ENCODE measurements at places on chromosomes 2 and 18.

DNA sequence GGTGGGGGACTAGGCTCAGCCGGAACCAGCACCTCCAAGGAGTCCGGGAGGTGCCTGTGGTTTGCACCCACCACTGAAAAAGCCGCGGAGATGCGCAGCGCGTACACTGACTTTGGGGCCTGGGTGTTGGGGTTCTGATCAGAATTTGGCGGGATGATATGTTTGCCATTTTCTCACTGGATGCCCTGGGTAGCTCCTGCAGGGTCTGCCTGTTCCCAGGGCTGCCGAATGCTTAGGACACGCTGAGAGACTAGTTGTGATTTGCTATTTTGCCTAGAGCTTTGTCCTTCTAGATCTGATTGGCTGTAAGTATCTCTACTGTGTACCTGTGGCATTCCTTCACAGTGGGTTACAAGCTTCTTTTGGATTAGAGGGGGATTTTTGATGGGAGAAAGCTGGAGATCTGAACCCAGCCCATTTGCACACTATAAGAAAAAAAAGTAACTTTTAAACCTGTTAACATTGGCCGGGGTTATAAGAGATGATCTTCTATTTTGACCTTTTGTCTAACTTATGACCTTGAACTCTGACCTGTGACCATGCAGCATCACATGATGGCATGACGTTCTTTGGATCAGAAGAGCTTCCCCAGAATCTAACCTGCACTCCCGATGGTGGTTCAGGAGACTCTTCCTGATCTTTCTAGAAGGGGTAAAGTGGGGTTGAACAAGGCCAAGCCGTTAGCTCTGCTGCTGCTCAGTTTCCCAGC lies 1.6 kb downstream of the KCNE4 start:
- no peak for DNase-seq

DNA sequence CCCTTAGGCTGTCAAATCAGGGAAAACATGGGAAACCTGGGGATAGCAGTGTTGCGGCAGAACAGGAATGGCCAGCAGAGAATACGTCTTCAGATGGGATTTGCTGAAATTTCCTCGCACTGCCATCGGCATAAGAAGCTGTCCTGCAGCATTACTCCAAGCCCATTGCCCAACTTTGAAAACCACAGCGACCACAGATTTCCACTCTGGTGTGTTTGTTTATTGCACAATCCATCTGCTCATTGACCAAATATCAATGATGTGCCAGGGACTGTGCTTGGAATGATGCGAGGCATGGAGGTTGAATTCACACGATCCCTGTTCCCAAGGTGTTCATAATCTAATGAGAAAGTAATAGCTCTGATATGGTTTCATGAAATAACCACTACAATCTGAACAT lies 383.3 kb upstream of the MYT1L start:
- no peak for DNase-seq

- no peak for DNase-seq
Observed at GRCh38 chr2:9799011-9799596, 44.2 kb upstream of the TAF1B start.

DNA sequence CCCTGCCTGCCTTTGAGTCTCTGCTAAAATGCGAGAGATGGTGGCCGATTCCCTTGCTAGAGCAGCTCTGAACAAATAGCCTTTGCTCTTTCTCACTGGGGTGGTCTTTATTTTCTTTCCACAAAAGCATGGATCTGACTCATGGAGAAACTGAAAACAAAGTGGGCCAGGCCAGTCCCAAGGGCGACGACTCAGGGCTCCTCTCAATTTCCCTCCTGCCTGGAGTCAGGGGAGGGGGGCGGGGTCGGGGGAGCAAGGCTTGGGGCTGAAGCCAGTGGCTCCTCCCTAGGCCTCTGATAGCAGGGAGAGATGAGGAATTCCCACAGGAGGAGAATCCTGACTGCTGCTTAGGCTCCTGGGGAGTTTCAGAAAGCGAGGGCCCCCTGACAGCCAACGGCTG lies 17.1 kb upstream of the IL1R2 start:
- DNase-seq: no peak

- no peak for DNase-seq
Observed at GRCh38 chr2:77007686-77008085, 514.5 kb downstream of the LRRTM4 start.

DNA sequence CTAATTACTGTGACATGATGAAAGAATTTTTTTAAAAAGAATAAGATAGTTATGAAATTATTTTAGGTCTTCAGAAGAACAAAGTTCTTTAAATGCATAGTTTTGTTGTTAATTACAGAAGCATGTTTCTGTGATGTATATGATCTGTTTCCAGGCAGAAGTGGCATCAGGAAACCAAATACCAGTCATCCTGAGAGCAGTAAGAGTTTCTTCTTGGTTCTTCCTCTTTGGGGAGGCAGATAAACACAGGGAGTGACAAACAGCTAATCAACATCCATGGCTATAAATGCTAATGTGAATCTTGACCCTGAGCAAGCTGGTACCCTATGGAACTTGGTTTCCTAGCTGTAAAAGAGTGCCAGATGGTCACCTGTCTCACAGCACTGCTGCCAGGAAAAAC lies 29.2 kb downstream of the WIPF1 start:
- no peak for DNase-seq

GRCh38 chr2:134206573-134206972 lies 47.3 kb upstream of the MGAT5 start:
- no peak for DNase-seq

DNA sequence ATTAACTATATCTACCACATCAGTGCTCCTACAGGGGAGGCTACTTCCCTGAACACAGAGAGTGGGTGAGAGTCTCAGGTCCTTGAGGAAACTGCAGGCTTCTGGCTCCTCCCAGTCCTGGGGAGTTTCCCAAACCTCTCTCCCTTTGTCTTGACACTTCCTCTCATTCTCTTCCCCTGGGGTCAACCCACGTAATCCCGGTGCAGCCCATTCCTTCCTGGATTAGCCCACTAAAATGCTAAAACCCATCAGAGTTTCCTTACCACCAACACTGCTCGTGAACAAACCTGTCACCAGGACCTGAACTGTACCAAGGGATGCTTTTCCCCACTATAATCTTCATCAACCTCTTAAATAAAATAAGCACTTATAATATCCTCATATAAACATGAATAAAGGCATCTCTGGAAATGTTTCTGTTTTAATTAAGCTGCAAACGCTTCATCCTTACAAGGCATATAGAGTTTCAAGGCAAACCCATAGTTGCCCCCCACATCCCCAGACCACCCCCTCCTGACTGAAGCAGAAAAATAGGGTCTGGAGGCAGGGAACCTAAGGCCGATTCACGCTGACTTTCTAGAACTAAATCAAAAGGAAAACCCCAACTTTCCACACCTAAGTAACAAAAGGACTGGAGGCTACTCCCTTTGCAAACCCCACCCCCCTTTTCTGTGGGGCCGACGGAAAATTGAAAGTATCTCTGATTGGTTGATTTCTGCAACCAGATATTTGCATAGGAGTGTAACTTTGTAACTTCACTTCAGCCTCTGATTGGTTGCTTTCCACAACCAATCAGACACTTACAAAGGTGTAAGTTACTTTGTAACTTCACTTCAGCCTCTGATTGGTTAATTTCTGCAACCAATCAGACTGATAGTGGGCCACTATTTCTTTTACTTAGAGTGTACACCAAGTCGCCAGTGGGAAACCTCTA lies 19.0 kb downstream of the TMSB10 start:
- no peak for DNase-seq

DNA sequence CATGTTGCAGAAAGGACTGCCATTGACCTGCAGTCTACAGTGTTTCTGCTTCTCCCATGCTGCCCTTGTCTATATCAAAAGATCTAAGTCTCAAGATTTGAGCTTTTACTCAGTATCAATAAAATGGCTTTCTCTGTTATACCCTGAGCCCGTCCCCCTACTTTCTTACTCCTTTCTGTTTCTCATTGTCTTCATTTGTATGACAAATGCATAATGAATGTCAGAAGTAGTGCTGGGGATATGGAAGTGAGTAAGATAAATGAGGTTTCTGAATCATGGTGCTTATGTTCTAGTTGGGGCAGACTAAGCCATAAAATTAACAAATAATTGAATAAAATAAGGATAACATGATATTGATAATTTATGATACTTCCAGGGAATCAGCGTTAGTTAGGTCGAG lies 128.6 kb downstream of the PARD3B start:
- DNase-seq: no peak

GRCh38 chr2:158647436-158648231 lies 147.5 kb upstream of the DAPL1 start:
- DNase-seq: no peak

GRCh38 chr2:58291726-58292438 lies 50.8 kb upstream of the FANCL start:
- no peak for DNase-seq

- DNase-seq: no peak
Observed at GRCh38 chr2:154457286-154457685, 241.2 kb upstream of the KCNJ3 start.

DNA sequence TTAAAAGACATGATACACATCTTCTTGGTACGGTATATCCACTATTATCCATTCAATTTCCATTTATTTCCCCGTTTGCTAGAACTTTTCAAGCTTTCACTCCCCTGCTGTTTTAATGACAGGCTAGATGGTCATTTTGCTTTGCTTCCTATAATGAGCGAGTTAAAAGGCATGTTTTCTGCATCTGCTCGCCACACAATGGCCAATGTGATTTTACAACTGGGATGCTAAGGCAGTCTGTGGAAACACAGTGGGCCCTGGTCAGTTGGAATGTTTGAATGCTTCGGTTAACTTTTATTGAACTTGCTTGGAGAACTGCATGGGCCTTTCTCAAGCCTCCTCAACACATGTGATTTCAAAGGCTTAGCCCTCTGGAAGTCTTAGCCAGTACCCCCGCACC lies 48.4 kb upstream of the TNP1 start:
- no peak for DNase-seq

DNA sequence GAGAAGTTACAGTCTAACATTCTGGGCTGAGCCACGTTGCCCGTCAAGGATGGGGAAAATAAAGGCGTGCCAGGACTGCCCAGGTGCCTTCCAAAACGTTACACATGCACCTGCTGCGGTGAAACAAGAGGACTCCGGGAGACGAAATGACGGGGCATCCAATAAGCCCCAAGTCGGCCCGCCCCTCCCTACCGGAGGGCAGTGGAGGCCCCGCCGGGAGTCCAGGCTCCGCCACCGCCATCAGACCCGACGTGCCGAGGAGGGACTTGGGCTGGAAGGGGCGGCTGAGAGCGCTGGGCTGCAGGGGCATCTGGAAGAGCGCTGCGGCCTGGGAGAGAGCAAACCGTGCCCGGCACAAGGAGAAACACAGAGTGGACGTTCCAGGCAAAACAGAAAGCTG lies 112.5 kb upstream of the GPC1 start:
- no peak for DNase-seq

- no peak for DNase-seq
Observed at GRCh38 chr2:71851094-71851750, 296.4 kb downstream of the CYP26B1 start.

DNA sequence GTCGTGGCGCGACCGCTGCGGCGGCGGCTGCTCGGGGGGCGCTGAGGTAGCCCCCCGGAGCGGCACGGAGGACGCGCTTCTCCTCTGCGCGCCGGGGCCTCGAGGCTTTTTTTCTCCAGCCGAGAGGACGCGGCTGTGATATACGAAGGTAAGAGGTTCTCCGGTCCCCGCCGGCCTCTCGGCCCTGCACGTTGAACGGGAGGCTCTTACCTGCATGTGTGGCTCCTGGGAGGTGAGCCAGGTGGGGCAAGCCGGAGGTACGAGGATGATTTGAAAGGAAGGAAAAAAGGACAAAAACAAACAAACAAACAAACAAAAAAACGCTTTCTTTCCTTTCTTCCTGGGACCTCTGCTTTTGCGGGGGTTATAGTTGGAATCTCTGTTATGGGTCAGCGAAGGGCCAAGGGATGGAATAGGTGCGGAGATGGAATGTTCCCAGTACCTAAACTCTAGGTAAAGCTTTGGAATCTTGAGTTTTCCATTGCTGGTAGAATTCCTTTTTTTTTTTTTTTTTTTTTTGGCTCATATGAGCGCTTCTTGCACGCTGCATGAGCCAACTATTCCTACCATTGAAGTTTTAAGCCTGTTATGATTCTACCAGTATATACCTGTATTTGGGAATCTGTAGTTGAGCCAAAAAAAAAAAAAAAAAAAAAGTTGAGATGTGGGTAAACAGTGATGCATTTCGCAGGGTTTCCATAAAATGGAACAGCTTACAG lies 674 bp downstream of the PTPN4 start:
- no peak for DNase-seq

- no peak for DNase-seq
Observed at GRCh38 chr2:232412986-232413385, 6.3 kb downstream of the ALPG start.

DNA sequence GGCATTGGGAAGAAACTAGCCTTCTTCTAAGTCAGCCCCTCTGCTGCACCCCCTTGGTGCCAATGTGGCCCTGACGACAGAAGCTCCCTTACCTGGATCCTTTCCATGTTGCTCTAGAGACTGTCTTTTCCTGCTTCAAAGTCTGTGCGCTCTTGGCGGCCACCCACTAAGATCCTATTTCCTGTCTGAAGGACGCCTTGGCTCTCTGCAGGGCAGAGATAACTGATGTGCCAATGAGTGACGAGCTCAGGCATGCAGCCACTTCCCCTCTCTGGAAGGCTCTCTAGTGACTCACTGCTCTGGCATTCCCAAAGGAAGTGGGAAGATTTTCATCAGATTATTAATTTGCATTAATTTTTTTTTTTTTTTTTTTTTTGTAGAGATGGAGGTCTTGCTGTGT lies 273.5 kb downstream of the CDH20 start:
- no peak for DNase-seq

DNA sequence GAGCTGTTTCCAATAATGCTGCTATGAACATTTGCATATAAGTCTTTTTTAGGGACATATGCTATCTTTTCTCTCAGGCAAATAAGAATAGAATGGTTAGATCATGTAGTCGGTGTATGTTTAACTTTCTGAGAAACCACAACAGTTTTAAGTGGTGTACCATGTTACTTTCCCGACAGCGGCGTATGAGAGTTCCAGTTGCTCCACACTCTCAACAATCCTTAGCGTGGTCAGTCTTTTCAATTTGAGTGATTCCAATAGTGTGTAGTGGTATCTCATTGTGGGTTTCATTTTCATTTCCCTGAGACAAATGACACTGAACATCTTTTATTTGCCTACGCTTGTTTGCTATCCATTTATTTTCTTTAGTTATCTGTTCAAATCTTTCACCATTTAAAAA lies 149.5 kb downstream of the ACOXL start:
- no peak for DNase-seq

DNA sequence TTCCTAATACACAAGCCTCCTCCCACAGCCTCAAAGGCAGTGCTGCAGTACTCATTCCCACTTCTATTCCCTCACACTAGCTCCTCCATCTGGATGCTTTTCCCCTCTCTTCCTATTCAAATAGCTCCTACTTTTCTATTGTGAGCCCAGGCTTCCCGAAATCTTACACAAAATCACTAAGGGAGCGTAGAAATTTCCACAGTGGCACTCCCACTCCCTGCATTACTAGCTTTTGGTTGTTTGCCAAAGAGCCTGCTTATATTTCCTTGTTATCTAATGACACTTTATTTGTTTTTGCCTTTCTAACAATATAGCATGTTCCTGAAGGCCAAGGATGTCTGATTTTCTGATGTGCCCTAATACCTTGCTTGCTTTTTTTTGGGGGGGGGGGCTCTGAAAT lies 10.9 kb downstream of the EPAS1 start:
- DNase-seq: no peak

Measured in T-cell (primary cell).